GM13976 (cell line): ENCODE measurements at places on chromosomes 7 and 10.

DNA sequence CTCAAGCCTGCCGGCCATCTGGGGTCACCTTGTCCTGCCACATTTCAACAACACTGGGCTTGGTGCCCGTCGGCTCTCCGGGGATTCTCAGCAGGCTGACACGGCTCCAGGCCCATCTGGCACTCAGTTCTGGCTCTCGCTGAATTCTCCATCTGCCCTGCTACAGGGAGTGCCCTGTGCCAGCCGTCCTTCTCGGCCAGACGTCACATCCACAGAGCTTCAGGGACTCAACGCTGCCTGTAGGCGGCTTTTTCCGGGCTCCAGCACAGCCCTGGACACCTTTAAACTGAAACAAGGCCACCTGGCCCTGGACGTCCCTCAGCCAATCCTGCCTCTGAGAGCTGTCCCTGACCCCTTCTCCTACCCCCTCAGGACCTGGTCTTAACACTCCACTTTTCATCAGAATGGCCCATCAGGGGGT, 43.0 kb downstream of the TMEM130 start:
- no peak for DNase-seq

GRCh38 chr10:92110039-92110794, 180.7 kb downstream of the CPEB3 start:
- no peak for DNase-seq

GRCh38 chr10:93346108-93346507, 136.0 kb downstream of the MYOF start:
- DNase-seq: no peak

DNA sequence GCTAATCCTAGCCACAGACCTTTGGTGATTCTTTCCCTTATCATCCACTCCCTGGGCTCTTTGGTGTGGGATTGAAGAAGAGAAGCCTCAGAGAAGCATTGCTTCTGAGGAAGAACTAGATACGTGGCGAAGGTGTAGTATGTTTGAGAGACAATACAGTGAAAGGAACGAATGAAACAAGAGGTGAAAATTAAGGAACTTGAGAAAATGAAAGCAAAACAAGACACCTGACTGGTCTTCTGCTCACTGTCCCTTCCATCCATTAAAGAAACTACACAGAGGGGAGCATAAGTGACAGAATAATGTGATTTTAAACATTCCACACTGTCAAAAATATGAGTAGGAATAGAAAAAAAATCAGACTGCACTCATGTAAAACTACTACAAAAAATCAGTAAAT, 219.6 kb upstream of the NPSR1 start:
- no peak for DNase-seq
